ENCODE measurements at places on chromosomes 2 and 18. TPM values are rescaled to one million over a fixed set of nuclear protein-coding genes. Genes with fewer than 3 reads are reported as not detected.

GRCh38 chr2:239209783-239210182 lies 191.0 kb downstream of the HDAC4 start:
- no peak for DNase-seq

DNA sequence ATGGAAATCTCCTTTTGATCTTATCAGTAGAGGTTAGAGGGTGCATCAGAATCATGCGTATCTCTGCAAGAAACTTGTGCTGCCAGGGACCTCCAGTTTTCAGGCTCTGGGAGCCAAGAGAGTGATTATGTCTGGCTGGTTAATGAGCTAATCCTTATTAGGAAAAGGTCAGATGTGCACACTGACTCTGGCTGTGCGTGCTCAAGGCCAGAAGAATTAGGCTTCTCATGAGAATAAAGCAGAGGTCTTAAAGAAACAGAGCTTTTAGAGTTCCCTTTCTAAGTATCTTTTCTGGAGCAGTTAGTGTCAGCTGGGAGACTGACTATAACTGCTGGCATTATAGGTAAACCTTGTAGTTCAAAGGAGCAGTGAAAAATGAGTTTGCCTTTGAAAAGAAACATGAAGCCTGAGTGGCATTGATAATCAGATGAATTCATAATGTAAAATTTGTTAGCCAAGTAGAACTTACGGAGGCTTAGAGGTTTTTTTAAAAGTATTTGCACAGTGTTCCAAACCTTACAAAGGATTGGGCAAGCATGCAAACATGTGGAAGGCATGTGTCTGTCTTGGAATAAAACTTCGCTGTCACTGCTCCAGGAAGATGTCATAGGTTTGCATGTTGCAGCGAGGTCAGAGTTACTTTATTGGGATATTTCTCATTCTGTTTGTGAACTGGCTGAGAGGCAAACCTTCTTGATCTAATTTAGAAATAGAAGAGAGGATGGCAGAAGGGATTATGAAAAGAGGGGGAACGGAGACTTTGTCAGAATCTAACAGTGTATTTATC lies 151.7 kb downstream of the ARHGAP28 start:
- DNase-seq, result no peak

DNA sequence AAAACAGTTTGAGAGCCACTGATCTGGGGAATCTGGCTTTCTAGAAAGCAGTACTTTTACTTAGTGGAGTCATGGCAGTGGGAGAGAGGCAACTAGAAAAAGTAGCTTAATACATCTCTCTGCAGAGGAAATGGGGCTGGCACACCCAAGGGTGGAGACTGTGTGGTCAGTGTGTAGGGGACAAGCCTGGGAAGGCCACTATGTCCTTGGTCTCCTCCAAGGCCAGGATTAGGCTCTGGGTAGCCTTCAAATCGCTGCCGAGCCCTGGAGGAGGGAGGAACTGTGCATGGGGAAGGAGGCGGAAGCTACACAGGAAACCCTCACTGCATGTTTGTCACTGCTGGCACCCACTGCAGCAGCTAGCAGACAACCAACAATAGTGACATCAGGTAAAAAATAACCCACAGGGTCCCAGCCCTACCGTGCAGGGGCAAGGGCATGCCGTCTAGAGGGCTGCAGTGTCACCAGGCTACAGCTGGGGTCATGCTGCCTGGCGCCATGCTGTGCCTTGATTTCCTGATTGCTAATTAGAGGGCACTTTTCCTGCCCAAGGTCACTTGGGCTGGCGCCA lies 34.8 kb downstream of the LBH start:
- no peak for DNase-seq

GRCh38 chr2:110796716-110797301 lies 64.4 kb downstream of the ACOXL start:
- DNase-seq, result no peak

GRCh38 chr2:164146441-164146840 lies 410.6 kb upstream of the FIGN start:
- DNase-seq, result no peak

- DNase-seq, result no peak
These were observed 40.9 kb upstream of the PPP4R1 start for GRCh38 chr18:9655232-9655767.

- DNase-seq, result no peak
These were observed 82.0 kb downstream of the DNMT3A start for GRCh38 chr2:25259737-25260124.

The SOCS6 gene
- polyA plus RNA-seq, result 30.3 TPM

GRCh38 chr2:11387100-11387390 lies 42.6 kb upstream of the ROCK2 start:
- DNase-seq, result no peak

The NOSTRIN gene
- polyA plus RNA-seq, result 34.0 TPM

DNA sequence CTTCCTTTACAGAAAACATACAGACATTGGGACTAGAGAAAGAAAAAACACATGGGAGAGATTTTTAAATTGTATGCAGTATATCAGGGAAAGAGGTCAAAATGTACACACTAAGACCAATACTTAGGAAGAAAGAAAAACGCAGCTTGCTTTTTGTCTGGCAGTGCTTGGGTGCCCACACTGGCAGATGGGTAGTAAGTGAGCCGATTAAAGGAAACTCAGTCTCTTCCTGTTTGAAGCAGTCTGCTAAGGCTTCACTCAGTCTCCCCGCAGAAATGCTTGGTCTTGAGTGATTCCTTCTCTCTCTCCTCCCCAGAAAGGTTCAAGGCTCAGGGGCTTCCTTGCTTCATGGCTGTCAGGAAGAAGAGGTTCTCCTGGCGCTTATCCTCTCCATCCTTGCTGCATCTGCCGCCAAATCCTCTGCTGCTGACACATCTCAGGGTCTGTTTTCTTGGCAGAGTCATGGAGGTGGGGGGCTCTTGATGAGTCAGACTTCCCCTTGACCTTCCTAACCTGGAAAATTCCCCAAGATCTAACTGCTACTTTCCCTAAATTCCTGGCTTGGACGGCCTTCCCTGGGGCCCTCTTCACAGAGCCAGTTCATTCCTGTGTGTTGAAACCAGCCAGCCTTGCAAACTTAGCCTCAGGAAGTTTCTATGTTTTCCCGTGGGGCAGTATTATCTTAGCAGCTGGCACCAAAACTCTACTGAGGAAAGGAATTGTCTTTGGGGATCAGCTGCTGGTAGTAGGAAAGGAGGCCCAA lies 10.5 kb upstream of the TMSB10 start:
- no peak for DNase-seq

The SH3BP4 gene
- 38.8 TPM for polyA plus RNA-seq

The CDH20 gene
- 1.6 TPM for polyA plus RNA-seq

- no peak for DNase-seq
These were observed 28.2 kb upstream of the BCL11A start for GRCh38 chr2:60581433-60582282.

DNA sequence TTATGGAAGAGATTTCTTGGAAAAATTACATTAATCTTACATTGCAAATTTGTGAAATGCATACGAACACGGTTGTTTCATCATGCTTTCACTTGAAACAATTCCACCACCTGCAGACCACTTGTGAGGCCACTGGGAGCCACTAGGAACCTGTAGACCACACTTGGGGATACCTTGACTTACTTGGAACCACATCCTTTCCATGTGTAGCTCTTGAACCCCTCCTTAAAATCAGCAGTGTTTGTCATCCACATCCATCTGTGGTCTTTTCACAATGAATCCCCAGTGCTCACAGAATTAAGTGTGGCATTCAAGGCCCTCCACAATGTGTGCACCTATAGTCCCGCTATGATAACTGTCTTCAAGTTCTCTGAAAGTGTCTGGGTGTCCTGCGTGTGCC lies 350.9 kb downstream of the MYCN start:
- DNase-seq, result no peak

The PAX8 gene
- 235 TPM for polyA plus RNA-seq

The LOXHD1 gene
- 0.56 TPM for polyA plus RNA-seq

DNA sequence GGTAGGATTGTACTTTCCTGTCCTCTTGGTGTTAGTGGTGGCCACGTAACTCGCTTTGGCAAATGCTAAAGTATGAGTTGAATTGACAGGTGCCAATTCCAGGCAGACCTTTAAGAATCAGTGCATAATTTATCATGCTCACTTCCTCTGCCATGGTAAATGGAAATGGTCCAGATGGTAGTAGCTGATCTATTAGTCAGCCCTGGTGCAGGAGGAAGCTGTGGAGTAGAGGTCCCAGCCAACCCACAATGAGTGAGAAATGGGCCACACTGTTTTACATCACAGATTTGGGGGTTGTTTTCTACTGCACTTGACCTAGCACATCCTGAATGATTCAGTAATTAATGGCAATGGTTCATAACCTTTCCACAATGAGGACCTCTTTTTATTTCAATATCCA lies 104.4 kb downstream of the RGPD3 start:
- DNase-seq, result no peak

DNA sequence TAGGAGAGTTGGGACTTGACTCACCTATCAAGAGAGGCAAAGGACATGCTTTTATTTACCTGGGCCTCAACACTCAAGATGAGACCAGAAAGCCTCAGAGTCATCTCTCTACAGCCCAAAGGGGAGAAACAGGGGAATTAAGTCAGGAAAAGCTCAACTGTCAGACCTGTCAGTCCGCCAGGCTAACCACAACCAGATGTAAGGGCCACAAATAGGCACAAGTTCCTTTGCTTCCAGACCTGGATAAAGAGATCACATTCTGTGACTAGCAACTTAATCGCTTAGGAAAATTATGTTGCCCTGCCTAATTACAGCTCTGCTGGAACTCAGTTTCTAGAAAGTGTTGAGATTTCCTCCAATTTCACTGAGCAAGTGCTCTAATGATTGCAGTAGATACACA lies 67.9 kb downstream of the ANKRD44 start:
- DNase-seq, result no peak

The KIAA2012 gene
- 0.17 TPM for polyA plus RNA-seq

The ZNF396 gene
- 6.4 TPM for polyA plus RNA-seq

- no peak for DNase-seq
These were observed 383.7 kb downstream of the SOCS6 start for GRCh38 chr18:70672581-70672980.

DNA sequence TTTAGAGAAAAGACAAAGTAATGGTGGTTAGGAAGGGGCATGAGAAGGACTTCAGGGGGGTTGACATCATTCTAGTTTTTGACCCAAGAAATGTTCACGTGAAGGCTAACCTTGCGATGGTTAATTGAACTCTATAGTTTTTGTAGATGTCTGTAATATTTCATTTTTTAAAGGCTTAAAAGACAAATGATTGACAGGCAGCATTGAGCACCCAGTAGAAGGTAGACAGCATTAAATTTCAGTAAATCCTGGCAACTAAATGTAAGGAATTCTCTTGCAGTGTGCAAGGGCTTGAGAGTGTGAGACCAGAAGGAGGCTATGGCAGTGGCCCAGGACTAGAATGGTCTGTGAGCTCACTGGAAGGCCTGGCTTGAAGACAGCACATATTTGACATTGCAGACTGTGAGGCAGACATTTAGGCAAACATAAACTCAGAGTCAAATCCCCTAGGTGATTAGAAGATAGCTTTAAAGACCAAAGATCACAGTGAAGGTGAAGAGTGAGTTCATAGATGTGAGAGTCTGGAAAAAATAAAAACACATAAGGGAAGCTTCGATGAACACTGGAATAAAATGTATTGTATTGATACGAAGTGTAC lies 100.1 kb upstream of the MAP4K4 start:
- no peak for DNase-seq

GRCh38 chr2:145511946-145512345 lies 992.0 kb upstream of the ZEB2 start:
- DNase-seq, result no peak

DNA sequence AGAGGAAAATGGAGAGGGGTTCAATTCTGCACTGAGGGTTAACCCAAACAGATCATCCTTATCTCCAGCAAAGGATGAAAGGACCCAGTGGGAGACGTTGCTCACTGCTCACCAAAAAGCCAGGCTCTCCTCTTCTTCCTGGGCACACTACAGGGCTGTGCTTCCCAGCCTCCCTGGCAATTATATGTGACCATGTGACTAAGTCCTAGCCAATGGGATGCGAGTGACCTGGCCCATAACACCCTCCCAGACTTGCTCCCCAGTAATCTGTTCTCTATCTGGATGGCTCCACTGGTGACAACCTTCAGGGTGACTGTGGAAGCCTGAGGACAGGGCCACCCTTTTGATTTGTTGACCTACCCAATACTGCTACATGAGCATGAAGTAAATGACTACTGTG lies 10.9 kb upstream of the PRKCE start:
- no peak for DNase-seq

- no peak for DNase-seq
These were observed 70.6 kb upstream of the RAB6C start for GRCh38 chr2:129908721-129909373.

GRCh38 chr2:226131299-226131784 lies 668.3 kb downstream of the IRS1 start:
- no peak for DNase-seq

GRCh38 chr18:74820160-74820780 lies 222.6 kb downstream of the ZNF407 start:
- DNase-seq, result no peak

DNA sequence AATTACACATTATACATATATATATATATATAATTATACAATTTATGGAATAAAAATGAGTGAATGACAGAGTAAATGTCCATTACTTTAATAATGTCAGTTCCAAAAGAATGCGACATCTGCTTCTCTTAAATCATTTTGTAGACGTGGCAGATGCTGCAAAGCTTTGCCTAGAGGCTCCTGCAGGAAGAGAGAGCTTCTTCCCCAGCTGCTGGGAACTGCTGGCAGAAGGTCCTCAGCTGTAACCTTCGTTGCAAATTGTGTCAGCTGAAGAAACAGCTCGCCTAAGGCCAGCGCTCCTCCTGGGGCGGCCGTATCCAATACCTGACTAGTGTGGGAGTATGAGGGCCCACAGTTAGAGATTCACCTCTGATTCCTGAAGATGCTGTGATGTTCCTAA lies 9.6 kb upstream of the THNSL2 start:
- DNase-seq, result no peak

The PAIP2B gene
- polyA plus RNA-seq, result 20.5 TPM

The PREB gene
- 44.2 TPM for polyA plus RNA-seq

DNA sequence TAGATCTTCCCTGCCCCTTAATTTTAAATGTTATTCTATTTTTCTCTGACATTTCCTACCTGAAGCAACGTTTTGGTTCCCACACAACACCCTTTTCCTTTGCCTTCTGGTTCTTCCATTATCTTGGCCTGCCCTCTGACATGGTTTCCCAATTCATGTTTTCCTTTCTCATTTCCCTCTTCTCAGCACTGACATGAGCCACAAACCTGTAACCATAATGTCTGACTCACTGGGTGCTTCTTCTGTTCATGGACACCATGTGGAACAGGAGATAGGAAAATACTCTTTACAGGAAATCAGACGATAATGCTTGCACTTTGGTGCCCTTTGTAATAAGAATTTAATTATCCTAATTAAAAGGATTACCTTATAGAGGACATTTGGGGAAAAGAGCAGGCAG lies 142.0 kb downstream of the ZEB2 start:
- DNase-seq, result no peak

GRCh38 chr2:9525266-9525665 lies 30.4 kb downstream of the ADAM17 start:
- no peak for DNase-seq

The MOCOS gene
- polyA plus RNA-seq, result 1.6 TPM

The TANC1 gene
- polyA plus RNA-seq, result 59.8 TPM

The LBH gene
- polyA plus RNA-seq, result 117 TPM

- DNase-seq, result no peak
These were observed 496.7 kb upstream of the MYT1L start for GRCh38 chr2:2827761-2828221.
